ENCODE measurements at places on chromosomes 1 and 21.
A peak's percentile ranks its signal among the peaks of the same experiment; 100 is the strongest.

DNA sequence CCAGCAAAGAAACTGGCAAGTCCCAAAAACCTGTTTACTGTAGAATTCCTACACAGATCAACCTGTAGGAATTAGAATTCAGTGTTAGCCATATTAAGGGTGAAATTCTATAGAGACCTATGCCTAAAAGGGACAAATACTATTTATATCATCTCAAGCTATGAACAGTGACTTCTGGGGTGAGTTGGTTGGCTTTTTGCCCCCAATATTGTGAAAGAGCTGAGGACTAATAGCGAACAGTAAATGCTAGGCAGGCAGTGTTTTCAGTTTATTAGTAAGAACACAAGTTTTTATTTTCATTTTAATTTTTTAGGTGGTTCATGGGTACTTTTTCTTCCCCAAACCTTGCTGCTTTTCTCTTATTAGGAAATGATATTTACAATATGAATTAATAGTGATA lies 15.3 kb downstream of the SLC16A4 start:
- DNase-seq, result no peak

DNA sequence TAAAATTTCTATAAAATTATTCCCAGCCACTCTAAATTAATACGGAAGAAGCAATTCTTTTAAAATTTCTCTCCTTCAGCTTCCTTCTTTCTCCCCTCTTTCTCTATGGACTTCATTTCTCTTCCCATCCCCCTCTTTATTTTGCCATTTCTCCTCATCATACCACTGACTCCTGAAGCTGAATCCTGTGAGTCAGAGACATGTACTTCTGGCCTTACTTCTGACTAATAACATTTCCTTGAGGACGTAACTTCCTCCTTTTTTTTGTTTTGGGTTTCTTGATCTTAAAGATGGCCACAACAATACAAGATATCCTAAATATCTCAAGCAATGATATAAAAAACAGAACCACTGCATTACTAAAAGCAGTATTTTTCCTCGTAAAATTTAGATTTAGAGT lies 63.6 kb upstream of the DENND1B start:
- no peak for DNase-seq

GRCh38 chr1:15851210-15852035 lies 3.9 kb downstream of the SPEN start:
- no peak for DNase-seq

DNA sequence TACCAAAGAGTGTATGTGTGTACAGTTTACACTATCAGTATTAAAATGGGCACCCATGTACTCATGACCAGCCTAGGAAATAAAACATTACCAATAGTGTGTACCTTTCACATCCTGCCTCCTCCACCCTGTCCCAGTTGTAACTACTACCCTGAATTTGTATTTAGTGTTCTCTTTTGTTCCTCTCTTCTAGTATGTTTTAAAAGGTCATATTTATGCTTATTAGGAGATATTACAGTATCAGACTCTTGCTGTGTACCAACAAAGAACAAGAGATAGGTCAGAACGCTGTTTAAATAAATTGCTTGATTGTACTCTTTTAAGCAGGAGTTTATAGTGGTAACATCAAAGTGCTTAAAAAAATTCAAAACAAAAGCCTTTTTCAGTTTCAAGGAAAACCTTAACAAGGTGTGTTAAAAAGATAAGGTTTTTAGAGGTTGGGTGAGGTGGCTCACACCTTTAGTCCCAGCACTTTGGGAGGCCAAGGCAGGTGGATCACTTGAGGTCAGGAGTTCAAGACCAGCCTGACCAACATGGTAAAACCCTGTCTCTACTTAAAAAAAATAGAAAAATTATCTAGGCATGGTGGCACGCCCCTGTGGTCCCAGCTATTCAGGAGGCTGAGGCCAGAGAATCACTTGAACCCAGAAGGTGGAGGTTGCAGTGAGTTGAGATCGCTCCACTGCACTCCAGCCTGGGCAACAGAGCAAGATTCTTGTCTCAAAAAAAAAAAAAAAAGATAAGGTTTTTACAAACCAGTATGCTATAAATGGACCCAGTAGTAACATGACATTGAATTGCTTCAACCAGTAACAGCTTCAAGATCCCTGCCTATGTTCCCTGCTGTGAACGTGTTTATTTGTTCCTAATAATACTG lies 35.9 kb downstream of the MPZL1 start:
- DNase-seq, result no peak

DNA sequence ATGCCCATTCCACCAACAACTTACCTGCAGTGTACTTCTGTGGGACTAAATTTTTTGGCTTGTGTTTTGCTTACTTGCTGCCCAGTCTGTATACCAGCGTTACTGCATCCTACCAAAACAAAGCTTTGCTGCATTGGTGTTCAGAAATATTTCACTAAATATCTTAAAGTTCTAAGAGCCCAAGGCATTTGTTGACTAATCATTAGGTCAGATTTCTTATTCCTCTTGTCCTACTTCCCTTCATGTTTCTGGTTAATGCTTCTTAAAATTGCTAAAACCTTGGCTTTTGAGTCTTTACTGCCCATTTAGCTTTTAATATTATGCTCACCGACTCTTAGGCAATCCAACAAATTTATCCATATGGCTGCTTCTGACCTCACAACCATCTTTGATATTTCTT lies 161.8 kb downstream of the DPYD start:
- no peak for DNase-seq

DNA sequence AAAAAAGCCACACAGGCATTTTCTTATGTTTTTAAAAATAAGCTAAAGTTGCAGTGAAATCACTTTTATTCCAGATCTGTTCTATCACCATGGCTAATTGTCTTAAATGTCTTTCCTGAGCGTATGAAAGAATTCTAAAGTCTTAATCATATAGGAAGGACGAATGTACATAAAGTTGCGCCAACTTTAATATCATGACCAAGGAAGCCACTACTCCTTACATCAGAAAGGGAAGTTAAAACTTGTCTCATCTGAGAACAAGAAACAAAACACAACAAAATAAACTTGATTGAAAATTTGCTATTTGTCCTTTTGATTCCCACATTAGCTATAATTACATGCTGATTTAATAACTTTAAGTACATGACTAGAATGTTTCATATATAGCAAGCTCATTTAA lies 26.5 kb downstream of the CNIH4 start:
- no peak for DNase-seq

DNA sequence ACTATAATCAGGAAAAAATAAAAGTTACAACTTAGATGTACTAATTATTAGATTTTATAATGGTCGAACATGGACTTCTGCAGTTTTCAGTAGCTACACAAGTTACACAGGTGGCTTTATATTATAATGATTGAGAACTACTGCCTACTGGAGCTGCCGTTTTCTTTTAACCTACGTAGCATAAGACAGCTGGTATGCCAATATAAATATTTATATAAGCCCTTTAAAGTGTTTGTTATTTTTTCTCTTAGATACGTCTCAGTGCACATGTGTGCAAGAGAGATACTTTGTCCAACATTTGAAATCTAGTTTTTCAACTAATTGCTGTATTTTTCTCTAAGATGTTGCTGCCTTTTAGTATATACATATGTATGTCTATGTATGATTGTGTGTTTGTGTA lies 42.4 kb downstream of the PDC start:
- DNase-seq, result no peak

DNA sequence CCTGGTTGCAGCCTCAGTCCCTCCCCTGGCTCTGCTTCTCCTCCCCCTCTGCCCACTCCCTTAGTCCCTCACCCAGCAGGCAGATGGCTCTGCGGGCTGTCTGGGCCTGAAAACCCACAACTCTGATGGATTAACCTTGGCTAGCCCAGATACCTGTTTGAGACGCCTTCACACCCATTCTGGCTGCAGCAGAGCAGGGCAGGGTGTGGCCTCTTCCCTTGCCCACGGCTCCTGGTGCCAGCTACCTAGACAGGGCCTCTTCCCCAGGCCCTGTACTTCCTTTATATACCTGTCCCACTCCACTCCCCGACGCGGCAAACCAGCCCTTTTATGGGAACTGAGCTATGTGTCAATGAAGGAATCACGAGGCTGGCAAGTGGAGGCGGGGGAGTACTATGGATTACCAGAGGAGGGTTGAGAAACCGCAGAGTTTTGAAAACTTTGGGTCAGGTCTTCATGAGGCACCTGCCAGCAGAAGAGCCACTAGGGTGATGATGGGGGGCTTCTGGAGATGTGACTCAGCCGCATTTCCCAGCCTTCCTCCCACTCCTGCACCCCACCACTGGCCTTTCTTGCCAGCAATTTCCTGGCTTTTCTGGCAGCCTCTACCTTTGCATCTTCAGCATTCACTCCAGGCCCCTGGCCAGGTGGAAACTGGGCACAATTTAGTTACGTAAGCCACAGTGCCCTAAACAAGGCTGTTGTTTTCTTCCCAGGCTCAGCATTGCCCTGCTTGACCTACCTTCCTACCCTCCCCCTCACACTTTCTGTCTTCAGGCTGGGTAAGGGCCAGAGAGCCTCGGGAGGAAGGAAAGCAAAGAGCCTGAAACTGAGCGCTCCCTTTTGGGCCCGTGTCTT lies at the start of gene CHI3L1:
TSS of gene CHI3L1 (minus strand) at position 259 of the 858 bp plus-strand sequence. CDS start at position 178, 81 bp downstream.
- DNase-seq, result no peak

- DNase-seq, result no peak
Observed at GRCh38 chr1:107690491-107690890, 274.5 kb downstream of the VAV3 start.

DNA sequence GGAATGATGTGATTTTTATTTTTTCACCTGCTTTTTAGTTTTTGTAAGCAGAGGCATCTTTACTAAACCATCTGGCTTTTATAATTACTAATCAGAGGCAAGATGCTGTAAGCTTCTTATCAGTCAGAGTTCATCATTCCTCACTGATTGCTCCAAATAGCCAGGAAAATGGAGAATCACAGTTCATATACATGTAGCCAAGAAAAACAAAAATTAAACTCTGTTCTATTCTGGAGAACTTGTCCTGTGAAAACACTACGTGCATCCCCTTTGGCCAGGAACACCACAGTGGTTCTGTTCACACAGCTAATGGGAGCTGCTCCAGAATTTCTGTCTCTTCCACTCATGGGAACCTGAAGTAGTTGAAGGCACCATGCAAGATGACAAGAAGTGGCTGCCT lies 725.5 kb upstream of the CHRM3 start:
- no peak for DNase-seq

- DNase-seq, result no peak
Observed at GRCh38 chr1:15426492-15427279, 11.6 kb upstream of the CTRC start.

DNA sequence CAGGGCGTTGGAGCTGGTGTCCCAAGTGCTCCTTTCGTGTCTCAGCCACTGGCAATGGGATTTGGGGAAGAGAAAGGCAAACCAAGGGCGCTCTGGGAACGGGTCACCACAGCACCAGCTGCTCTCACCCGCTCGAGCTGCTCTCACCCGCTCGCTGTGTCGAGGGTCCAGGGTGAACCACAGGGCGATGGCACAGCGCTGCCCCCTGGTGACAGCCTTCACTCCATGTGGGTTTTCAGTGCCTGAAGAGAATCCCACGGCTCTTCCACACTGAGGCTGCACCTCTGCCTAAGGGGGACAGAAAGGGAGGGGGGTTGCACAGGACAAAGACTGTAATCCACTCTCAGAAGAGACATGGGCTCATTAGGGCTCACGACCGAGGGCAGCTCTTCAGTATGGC lies 7.1 kb upstream of the CLDN19 start:
- peak; percentile 58 for DNase-seq

GRCh38 chr1:24379733-24380315 lies 33.8 kb downstream of the STPG1 start:
- no peak for DNase-seq

DNA sequence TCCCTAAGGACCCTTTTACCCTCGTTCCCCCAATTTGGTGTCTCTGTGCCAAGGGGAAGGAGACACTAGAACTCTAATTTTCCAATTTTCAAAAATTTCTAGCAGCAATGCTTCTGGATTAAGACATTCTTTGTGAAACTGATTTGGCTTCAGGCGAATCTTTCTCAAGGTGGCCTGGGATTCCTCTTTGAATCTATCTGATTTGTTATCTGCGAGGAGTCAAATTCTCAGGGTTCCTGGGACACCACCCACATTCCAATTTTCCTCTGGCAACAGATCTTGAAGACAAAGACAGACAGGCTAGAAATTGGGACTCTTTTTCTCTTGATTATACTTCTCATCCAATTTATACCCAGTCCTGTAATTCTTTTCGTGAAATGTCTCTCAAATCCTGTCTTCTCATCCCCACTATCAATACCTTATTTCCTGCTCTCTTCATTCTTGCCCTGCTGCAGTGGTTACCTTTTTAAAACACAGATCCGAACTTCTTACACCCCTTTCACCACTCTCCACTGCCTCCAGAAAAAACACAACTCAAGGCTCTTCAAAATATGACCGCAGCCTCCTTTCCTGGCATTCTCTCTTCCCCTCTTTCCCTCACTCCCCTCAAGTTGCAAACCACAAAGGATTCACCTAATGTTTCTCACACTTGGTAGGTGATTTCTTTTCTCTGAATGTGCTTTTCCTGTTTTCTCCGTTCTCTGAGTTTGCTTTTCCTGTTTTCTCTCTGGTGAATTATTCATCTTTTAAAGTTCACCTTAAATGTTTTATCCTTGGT lies 2.7 kb upstream of the MPZL1 start:
- DNase-seq, result no peak

GRCh38 chr1:158506369-158506987 lies 34.5 kb downstream of the OR10R2 start:
- peak; percentile 60 for DNase-seq

DNA sequence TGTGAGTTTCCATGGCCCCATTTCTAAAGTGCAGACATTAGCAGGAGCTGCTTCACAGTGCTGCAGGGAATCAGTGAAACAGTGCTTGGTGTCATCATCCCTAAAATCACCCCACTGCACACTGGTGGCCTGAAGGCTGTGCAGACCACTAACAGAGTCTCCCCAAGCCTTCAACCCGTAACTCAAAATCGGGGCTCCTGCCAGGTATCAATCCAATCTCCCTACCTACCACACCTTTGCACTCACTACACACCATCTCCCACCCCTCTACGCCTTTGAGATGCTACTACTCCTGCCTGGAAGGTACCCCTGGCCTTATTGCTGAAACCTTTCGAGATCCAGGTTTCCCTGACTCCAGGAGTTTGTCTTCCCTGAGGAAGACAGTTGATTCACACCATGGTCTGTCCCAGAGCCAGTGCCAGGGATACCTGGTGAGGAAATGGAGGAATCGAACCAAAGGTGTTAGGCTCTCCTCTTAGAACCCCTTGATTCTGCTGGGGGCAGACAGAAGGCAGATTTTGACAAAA lies 25.5 kb downstream of the SLC2A1 start:
- no peak for DNase-seq

GRCh38 chr1:17535300-17535936 lies 4.1 kb upstream of the ARHGEF10L start:
- no peak for DNase-seq
